NCI-H2227 treated with DMSO at 0.1 percent for 48 hours (cell line): ENCODE measurements at places on chromosomes 12 and 14.

GRCh38 chr14:67420102-67420739 is 8.3 kb upstream of the PLEK2 start:
- no peak for DNase-seq

GRCh38 chr12:117986705-117987469 is 18.1 kb upstream of the KSR2 start:
- DNase-seq = no peak

GRCh38 chr14:21036751-21037150 is 2.1 kb upstream of the RNASE13 start:
- DNase-seq = no peak

GRCh38 chr12:54945082-54945481 is 39.5 kb downstream of the TESPA1 start:
- no peak for DNase-seq

- no peak for DNase-seq
Observed at GRCh38 chr12:76714415-76714814, 49.5 kb upstream of the ZDHHC17 start.

GRCh38 chr12:56897844-56898361 is 36.3 kb downstream of the SDR9C7 start:
- no peak for DNase-seq

DNA sequence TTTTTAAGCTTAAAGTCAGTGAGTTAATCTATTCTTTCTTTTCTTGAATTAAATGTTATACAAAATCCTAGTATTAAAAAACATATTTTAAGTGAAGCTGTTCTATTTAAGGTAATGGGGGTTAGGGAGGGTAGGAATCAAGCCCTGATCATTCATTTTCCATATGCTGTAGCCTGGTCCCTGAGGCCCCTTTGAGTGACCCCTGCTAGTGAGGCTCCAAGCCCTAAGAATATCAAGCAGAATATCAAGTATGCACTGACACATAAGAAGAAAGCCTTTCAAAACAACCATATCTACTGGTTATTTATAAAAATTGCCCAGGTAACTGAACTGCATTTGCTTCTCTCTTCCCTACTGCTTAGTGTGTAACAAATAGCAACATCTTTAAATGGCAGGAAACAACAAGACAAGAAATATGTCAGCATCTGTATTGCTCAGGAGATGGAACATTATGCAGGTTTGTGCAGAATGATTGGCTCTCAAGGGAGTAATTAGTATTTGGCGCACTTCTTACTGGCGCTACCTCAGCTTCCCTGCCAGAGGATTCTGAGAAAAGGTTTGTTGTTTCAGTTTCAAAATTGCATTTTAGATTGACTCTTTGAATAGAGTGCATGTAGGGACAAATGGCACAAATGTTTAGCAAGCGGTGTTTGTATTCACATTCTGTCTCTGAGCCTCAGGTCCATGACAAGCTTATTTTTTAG is 223.0 kb downstream of the DUSP6 start:
- DNase-seq = no peak

GRCh38 chr14:75331471-75331870 is 52.8 kb downstream of the FOS start:
- no peak for DNase-seq

DNA sequence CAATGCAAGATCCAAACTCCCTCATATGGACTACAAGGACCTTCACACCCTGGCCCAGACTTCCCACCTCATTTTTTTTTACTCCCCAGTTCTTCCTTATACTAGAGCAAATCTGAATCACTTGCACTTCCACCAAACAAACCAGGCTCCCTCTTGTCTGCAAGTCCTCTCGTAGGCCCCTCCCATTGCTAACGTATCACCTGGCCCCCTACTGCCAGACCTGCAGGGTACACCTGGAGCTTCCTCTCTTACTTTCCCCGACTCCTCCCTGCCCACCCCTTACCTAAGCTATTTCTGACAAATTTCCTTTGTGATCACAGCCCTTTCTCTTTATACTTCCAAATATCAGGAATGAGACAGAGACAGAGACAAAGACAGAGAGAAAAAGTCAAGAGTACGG is 463.9 kb downstream of the GALC start:
- DNase-seq = no peak

- no peak for DNase-seq
Observed at GRCh38 chr12:91483471-91483985, 300.9 kb upstream of the DCN start.

GRCh38 chr12:77842430-77842829 is 11.7 kb downstream of the NAV3 start:
- no peak for DNase-seq

GRCh38 chr14:68043752-68044151 is 224.2 kb downstream of the RAD51B start:
- DNase-seq = no peak

DNA sequence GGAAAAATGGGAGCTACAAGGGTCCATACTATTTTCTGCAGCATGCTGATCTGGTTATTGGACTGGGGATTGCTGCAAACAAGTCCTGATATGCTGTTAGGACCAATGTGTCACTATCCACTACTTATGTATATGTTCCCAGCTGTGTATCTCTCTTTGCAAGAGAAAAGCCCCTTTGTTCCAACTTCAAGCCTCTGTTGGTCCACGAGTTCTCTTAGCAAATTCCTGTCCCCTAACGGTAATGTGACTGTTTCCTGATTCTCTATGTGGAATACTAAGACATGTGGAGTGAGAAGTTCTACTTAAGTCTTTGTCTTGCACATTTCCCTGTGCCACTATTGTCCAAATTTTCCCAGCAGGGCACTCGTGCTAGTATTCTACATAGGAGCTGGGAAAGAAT is 557.7 kb downstream of the FSCB start:
- no peak for DNase-seq

GRCh38 chr14:53528185-53528671 is 375.1 kb upstream of the DDHD1 start:
- DNase-seq = no peak

DNA sequence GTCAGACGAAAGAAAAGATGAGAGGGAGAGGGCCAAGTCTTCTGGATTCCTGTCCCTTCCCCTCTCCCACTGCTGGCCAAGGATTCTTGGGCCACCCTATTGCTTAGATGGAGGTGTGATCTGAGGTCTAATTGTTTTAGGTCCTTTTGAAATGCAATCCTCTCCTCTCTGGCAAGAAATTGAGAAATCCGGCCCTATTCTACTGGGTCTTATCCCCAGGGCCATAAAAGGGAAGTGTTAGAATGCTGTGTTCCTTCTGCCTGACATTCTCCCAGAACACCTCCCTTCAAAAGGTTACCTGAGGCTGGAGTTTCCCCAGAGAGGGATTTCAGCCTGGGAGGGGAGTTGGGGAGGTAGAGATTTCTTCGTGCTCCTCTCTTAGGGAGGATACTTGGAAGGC is 4.4 kb downstream of the WNT5B start:
- no peak for DNase-seq

DNA sequence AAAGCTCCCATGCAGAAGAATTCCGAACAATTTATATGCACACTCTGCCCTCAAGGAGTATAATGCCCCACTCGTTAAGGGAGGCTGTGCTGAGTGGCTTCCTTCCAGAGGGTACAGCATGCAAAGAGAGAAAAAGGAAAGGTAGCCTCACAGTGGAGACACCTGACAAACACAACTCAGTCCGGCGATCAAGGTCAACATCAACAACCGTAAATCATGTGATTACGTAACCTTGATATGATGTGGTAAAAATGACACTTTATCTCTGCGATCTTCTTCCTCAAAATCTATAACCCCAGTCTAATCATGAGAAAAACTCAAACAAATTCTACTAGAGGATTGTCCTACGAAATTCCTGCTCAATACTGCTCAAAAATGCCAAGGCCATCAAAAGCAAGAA is 400.5 kb upstream of the CCDC196 start:
- no peak for DNase-seq

DNA sequence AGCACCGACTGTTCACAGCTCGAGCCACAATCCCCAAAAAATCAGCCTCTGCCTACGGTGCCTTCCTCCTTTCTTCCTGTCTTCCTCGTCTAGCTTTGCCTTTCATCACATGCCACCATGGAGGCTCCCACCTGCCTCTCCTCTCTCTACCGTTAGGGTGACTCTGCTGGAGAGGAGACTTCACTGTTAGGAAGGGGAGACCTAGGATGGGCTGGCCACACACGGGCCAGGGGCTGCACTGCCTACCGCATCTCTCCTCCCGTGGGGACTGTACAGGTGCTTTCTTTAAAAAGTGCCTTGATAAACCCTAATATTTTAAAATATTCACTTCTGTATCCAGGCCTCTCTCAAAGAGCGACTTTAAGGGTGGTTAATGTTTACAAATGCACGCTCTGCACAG is 1104.7 kb downstream of the BCL11B start:
- no peak for DNase-seq

- no peak for DNase-seq
Observed at GRCh38 chr12:100993916-100994450, 199.4 kb downstream of the ANO4 start.

GRCh38 chr12:4324366-4324765 is 3.4 kb downstream of the TIGAR start:
- DNase-seq = no peak

DNA sequence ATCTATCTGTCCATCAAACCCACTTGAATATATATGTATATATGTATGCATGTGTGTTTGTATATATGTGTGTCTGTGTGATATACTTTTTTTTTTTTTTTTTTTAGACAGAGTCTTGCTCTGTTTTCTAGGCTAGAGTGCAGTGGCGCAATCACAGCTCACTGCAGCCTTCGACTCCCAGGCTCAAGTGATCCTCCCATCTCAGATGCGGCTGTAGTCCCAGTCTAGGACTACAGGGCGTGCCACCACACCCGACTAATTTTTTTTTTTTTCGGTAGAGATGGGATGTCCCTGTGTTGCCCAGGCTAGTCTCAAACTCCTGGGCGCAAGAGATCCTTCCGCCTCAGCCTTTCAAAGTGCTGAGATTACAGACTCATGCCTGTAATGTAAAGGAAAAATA is 13.0 kb upstream of the APOBEC1 start:
- DNase-seq = no peak

DNA sequence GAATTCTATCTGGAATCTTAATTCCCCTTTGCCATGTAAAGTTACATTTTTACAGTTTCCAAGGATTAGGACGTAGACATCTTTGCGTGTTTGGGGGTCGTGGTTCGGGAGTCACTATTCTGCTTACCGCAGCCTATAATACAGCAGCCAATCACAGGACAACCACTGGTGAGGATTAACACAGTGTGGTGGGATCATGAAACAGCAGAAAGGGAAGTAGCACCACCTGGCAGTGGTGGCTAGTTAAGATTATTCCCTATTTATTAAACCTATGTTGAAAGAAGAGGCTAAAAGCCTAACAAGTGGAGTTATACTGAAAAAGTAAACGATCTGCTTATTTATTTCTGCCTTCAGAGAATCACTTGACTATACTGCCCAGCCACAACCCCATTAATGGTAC is 71.7 kb downstream of the IPO8 start:
- no peak for DNase-seq

DNA sequence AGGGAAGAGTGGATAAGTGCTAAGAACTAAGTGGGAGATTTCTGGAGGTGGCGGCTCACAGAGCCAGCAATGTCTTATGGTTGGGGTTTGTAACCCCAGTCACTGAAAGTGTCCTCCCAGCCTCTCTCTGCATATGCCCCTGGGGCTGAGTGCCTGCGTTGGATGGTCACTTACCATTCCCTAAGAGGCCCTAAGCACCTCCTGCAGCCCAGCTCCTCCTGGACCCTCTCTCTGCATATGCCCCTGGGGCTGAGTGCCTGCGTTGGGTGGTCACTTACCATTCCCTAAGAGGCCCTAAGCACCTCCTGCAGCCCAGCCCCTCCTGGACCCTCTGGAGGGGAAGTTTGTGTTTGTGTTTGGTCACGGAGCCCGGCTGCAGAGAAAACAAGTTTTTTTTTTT is 425.8 kb downstream of the TMEM121 start:
- DNase-seq = no peak

GRCh38 chr14:75539162-75539560 is 16.9 kb downstream of the BATF start:
- DNase-seq = no peak

GRCh38 chr14:92850492-92850891 is 56.4 kb downstream of the GOLGA5 start:
- DNase-seq = no peak

DNA sequence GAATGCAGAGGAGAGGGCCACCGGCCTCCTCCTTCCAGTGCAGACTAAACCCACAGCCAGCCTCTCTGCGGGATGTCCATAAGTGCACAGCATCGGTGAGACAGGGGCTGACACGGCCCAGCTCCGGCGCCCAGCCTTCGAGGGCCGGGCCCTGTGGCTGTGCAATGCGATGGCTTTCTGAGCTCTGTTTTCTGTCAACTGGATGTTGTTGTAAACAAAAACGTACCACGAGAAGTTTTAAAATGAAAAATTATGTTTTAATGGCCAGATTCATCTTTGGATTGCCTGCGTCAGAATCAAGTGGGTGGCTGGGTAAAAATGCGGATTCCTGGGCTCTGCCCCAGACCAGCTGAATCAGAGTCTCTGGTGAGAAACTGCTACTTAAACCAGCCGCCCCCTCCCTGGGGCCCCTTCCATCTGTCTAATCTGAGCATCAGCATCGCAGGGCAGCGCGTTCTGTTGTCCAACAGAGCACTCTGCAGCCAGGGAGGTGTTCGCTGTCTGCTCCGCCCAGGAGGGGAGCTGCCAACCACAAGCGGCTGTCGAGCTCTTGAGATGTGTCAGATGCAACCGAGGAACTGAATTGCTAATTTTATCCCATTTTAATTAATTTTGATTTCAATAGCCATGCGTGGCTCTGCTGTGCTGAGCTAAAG is 133.4 kb downstream of the RFLNA start:
- peak; percentile 45 for DNase-seq
